ENCODE measurements at places on chromosomes 11 and 22. TPM values are rescaled to one million over a fixed set of nuclear protein-coding genes. Genes with fewer than 3 reads are reported as not detected.

The ISX gene
- total RNA-seq, result not detected

The OR51I1 gene
- total RNA-seq, result not detected

The GP1BB gene
- 15.0 TPM for total RNA-seq

The GUCY1A2 gene
- under 0.01 TPM for total RNA-seq

The CBLIF gene
- not detected for total RNA-seq

The DNAJB7 gene
- not detected for total RNA-seq

The TREH gene
- total RNA-seq, result not detected

The PLEKHB1 gene
- not detected for total RNA-seq

The OR52E8 gene
- not detected for total RNA-seq

The PGA5 gene
- total RNA-seq, result not detected

The TSPAN18 gene
- 0.84 TPM for total RNA-seq

The SCGB1C1 gene
- total RNA-seq, result not detected

The MOGAT2 gene
- not detected for total RNA-seq

The FXYD2 gene
- total RNA-seq, result not detected

The ARHGAP20 gene
- total RNA-seq, result not detected

The SLC22A9 gene
- not detected for total RNA-seq

The FAU gene
- 906 TPM for total RNA-seq

The TBX1 gene
- total RNA-seq, result 34.4 TPM

The MPEG1 gene
- total RNA-seq, result not detected

The MS4A12 gene
- total RNA-seq, result not detected

The SPA17 gene
- 19.5 TPM for total RNA-seq

The AIFM3 gene
- 0.56 TPM for total RNA-seq

The SYT9 gene
- not detected for total RNA-seq
